ENCODE measurements at places on chromosomes 6 and 20.

DNA sequence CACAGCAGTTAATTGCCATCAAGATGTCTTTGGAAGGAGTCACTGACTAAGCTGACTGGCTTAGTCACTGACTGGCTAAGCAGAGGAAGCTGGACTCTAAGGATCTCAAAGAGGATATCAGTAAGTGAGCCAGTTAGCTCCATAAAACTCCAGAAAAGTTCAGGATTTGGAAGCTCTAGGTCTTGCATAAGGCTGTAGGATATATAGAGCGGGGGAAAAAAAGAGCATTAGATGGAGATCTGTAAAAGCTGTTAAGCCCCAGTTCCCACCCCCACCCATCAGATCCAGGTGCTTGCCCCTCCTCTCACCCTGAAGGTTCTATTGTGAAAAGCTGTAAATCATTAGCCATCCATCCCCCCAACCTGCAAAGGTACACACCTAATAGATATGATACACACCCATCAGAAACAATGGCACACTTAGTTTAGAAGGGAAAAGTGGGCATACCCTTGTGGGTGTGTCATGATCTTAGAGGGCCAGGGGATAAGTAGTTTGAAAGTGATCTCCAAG lies 32.2 kb downstream of the CARMIL1 start:
- no peak for DNase-seq

DNA sequence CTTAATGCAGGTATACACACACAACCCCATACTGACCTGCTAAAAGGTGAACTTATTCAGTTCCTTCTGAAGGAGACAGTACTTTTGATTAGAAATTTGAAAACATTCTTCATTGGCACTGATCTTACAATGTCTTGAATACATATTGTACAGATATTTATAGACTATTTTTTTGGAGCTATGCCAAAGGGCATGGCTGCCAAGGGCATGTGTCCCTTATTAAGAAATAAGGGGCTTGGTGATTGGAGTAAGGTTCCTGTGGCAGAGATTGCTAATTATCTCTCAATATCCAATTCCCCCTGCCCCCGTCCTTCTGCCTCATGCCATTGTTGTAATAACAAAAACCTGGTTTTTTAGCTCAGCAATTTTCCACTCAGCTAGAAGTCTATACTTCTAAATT lies 355.9 kb downstream of the FARS2 start:
- DNase-seq = no peak

DNA sequence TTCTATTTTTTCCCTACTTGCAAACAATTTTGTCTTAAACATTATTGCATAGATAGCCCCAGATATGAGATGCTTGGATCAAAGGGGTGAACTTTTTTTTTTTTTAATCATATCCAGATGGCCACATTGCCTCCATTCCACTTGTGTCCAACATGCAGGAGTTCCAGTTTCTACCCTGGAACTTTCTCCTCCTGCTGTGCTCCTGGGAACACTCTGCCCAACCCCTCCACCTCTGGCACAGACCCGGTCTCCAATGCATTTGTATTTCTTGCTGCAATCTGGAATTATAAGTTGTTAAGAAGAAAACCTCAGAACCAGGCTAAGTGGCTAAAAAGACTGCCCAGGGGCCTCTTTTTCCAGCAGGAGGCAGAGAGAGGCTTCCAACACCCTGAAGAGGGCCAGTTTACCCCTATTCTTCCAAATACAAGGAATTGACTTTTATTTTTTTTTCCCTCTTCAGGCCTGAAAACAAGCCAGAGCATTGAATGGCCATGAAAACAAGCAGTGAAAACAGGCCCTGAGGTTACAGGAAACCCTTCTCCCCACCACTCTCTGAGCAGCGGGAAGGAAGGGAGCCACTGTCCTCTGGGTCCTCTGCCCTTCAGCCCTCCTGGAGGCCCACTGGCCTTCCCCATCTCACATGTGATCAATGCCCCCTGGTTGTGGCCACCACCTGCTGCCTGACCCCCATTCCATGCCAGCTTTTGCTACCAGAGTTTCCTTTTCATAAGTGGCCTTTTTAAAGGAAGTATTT lies 44.3 kb downstream of the PDYN start:
- no peak for DNase-seq

- peak; percentile 57 for DNase-seq
Measured at GRCh38 chr20:10090588-10091166, 55.9 kb downstream of the ANKEF1 start.

GRCh38 chr20:62281161-62281933 lies 21.4 kb upstream of the ADRM1 start:
- no peak for DNase-seq

DNA sequence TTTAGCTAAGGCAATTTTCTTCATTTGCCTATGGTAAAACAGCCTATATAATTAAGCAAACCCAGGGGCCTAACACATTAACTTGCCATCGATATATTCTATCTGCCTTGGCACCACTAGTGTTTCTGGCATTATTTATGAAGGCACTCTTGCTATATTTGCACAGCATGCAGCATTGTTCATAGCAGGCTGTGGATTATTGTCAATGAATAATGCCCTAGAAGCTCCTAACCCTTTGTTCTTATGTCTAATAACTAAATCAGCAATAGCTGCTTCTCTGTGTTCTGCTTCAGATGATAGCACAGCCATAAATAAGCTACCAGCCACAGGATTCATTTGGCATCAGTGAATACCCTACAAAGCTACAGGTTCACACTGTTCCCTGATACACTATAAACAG lies 254.8 kb upstream of the STXBP5 start:
- no peak for DNase-seq

DNA sequence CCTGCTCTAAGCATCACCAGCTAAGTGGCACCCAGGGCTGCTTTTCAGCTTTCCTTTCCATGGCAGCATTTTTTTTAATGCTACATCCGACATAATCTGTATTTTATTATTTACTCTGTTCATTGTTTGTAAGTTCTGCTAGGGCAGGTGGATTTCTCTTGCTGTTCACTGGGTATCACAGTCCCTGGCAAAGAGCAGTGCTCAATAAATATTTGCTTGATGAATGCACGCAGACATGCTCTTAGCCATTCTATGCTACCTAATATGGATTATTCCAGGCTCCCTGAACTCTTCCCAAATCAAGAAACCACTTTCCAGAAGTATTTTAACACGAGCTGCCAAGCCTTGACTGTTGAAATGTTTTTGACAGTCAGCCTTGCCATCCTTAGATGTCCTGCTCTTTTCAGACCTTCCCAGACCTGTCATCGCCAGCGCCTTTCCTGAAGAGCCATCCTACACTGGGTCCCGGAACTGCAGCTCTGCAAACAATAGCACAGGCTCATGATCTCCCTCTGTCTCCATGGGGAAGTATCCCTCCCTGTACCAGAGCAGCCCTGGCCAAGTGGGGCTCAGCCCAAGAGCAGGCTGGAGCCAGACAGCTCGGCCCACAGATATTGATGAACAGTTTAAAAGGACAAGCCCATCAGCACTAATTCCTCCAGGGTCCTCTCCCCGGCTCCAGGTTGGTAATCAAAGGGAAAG lies 136.5 kb upstream of the CDH4 start:
- no peak for DNase-seq

GRCh38 chr6:26401987-26402658 lies at the start of gene BTN3A1:
TSS of gene BTN3A1 (plus strand) at chr6:26402275. CDS start at chr6:26405564, 3,289 bp downstream.
- DNase-seq = peak; percentile 85

- DNase-seq = no peak
Measured at GRCh38 chr6:75499640-75500039, 6.0 kb upstream of the FILIP1 start.

DNA sequence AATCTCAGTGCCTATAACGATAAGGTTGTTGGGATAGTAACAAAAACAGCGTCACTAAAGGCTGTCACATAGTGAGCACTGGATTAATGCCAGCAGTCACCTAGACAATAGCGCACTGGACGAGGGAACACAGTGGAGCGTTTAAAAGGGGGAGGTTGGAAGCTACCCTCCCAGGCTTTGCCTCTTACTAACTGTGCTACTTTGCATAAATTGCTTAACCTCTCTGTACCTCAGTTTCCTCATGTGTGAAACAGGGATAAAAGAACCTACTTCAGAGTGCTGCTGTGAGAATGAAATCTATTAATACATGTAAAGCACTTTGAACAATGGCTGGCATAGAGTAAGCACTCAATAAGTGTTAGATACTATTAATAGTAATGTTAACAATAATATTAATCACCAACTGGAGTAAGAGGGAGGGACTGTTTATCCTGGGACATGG lies 10.5 kb downstream of the BCL2L1 start:
- peak; percentile 75 for DNase-seq

DNA sequence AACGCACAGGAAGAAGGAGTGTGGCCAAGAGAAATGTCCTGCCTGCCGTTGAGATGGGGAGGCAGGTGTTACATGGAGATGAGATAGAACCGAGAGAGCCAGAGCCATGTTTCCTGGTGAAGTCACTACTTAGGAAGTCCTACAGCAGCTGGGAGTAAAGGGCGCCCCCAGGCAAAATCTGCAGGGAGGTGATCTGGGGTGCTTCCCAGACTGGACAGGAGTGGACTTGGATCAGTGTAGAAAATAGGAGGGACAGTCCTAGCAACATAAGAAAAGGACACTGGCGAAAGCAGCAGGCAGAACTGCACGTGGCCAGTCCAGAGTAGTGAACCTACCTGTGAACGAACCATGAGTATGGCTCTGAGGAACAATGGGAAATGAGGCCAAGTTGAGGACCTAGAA lies 85.3 kb downstream of the CD164 start:
- DNase-seq = no peak

GRCh38 chr6:93407186-93407585 lies 12.2 kb downstream of the EPHA7 start:
- peak; percentile 45 for DNase-seq

GRCh38 chr20:24407151-24407550 lies 62.3 kb upstream of the SYNDIG1 start:
- no peak for DNase-seq

GRCh38 chr20:38847840-38848239 lies 42.3 kb downstream of the PPP1R16B start:
- DNase-seq = no peak

DNA sequence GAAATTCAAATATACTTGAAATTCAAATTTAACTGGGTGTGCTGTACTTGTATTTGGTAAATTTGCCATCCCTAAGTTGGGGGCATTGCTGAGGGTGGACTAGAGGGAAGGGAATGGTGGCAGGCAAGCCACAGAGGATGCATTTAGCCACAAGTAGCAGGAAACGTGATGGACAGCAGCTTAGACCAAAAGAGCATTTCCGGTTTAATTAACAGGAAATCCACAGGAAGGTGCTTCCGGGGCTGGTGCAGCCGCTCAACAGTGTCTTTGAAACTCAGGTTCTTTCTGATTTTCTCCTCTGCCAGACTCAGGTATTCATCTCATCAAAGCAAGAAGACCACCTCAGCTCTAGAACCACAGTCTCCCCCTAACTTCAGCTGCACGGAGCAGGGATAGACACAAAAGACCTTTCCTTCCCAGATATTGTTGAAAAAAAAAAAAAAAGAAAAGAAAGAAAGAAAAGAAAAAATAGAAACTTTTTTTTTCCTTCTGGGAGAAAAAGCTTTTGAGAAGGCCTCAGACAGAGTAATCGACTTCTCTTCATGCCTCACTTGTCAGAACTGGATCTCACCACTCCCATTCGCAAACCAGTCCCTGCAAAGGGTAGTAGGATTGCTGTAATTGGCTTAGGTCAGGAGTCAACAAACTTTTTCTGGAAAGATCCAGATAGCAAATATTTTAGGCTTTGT lies 8.0 kb upstream of the BCAS1 start:
- no peak for DNase-seq

DNA sequence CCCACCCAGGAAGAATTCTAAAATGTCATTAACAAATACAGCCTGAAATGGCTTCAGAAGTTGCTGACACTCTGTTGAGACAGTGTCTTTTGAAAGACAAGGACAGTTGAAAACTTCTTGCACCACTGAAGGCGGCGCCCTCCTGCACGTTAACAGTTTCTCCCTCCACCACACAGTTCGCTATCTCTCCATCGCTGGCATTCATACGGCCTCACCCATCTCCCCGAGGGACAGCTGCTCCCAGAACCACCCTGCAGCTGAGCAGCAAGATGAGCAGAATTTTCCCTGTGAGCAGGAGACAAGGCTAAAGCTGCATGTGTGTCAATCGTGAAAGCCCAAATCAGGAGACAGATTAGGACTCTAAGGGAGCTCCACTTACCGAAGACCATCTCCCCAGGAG lies 113.3 kb downstream of the LY86 start:
- DNase-seq = no peak

DNA sequence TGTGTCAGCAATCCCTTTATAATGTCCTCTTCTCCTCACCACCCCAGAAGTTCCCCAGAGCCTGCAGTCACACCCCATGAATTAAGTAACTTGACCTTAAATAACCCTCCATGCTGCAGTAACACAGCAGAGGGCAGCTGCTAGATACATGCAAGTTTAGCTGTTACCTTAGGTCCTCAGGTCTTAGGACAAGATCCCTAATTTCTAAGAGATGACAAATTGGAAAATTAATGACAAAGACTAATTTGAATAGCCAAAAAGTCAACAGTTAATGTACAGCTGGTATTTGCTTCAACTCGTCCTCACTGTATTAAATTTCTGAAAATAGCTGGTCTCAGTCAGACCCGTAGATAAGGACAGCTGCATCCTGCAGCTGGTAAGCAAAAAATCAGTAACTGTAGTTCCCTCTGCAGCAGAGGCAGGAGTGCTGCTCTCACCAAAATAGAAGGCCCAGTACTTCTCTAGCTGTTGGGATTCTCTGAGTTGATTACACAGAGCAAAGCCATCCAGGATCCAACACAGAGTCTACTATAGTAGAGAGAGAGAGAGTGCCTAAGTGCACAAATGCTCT lies 62.4 kb downstream of the TNFRSF21 start:
- peak; percentile 17 for DNase-seq

GRCh38 chr6:53432318-53433161 lies 83.8 kb upstream of the ELOVL5 start:
- no peak for DNase-seq

- DNase-seq = no peak
Measured at GRCh38 chr6:42259841-42260395, 42.3 kb upstream of the MRPS10 start.

GRCh38 chr6:170473301-170473717 lies 79.8 kb downstream of the PSMB1 start:
- DNase-seq = no peak

GRCh38 chr6:33836806-33837469 lies 33.1 kb upstream of the MLN start:
- DNase-seq = no peak

DNA sequence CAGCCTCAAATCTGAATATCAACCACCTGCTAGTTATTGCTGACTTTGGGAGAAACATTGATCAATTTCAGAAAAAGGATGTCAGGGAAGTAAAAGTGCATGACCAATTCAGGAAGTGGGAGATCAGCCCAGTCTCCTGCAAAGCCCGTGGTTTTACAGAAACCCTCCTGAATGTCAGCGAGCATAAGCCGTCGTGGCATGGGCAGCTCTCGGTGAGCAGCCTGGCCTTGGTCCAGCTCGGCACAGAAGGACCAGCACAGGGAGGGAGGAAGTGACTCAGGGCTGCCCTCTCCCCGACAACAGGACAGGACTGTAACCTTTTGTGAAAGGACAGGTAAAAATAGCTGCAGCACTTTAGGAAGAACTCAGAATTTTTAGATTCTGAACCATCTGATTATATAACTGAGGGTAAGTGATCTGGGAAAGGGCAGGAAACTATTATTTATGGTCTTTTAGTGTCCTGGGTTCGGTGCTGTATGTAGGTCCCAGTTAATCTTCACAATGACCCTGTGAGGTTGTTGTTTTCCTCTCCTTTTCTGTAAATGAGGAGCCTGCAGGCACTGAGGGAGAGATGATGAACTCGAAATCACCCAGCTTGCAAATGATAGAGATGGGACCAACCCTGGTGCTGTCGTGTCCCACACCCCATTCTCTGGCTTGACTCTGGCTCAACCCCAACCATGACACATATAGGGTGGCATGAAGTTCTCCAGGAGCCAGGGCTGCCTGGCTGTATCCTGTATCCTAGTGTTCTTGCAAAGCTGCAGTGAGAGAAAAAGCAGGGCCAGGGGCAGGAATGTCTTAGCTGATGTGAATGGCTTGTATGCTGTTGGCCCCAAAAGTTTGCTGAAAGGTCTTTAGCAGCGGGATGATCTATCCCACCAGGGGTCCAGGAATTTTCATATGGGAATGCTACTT lies 37.6 kb downstream of the NRN1 start:
- DNase-seq = no peak

Measured in HAP-1 (cell line).